Activated CD4-positive, alpha-beta T cell treated with anti-CD3 and anti-CD28 coated beads for 24 hours (primary cell): ENCODE measurements at places on chromosomes 1 and 21.

- DNase-seq: peak; percentile 97
Measured at GRCh38 chr1:169367686-169368405, at the start of the genes BLZF1 and NME7. TSS of gene BLZF1 (plus strand) at chr1:169368195. CDS start at chr1:169369523, 1,328 bp downstream. TSS of gene NME7 (minus strand) at chr1:169367797. CDS start at chr1:169367710, 87 bp downstream.

- no peak for DNase-seq
Measured at GRCh38 chr1:214449371-214449770, 102.0 kb downstream of the PTPN14 start.

GRCh38 chr1:34371829-34372532, 195.3 kb downstream of the C1orf94 start:
- DNase-seq: no peak

GRCh38 chr1:165431079-165431478, 13.8 kb downstream of the RXRG start:
- no peak for DNase-seq

GRCh38 chr1:108119500-108119899, 80.6 kb downstream of the SLC25A24 start:
- no peak for DNase-seq

- no peak for DNase-seq
Measured at GRCh38 chr1:30612536-30613065, 110.8 kb downstream of the MATN1 start.

GRCh38 chr1:172599912-172600311, 59.0 kb upstream of the FASLG start:
- no peak for DNase-seq

- DNase-seq: no peak
Measured at GRCh38 chr1:29324771-29325351, 88.5 kb downstream of the PTPRU start.

DNA sequence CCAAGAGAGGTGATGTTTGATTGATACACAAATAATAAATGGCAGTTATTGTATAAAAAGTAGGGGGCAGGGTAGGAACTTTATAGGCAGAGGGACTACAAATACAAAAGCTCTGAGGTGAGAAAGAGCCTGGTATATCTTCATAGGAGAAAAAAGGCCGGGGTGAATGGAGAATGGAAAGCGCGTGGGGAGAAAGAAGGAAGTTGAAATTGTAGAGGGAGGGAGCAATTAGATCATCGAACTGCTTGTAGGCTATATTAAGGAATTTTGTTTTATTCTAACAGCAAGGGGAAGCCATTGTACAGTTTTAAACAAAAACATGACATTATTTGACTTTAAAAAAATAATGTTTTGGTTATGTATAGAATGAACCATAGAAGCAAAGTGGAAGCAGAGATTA, 147.4 kb downstream of the PDE4B start:
- DNase-seq: no peak

GRCh38 chr1:201990427-201990826, 8.0 kb downstream of the RNPEP start:
- no peak for DNase-seq

GRCh38 chr1:236705771-236706170, 19.5 kb downstream of the ACTN2 start:
- no peak for DNase-seq

- DNase-seq: no peak
Measured at GRCh38 chr1:107460035-107460434, 319.2 kb downstream of the NTNG1 start.

DNA sequence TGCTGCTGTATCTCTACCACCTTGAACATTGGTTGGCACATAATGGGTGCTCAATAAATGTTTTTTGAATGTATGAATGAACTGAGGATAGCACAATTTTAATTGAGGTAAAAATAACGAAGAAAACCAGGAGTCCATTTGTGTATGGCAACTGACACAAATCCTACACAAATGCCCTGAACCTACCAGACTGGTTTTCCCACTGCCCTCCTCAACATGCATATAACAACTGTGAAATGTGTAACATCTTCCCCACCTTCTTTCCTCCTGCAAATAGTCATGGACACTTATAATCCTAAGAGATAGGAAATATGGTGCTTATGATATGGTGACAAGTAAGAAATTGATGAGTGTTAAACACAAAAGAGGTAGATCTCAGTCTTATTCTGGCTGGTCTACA, 9.9 kb upstream of the LMO4 start:
- DNase-seq: no peak

DNA sequence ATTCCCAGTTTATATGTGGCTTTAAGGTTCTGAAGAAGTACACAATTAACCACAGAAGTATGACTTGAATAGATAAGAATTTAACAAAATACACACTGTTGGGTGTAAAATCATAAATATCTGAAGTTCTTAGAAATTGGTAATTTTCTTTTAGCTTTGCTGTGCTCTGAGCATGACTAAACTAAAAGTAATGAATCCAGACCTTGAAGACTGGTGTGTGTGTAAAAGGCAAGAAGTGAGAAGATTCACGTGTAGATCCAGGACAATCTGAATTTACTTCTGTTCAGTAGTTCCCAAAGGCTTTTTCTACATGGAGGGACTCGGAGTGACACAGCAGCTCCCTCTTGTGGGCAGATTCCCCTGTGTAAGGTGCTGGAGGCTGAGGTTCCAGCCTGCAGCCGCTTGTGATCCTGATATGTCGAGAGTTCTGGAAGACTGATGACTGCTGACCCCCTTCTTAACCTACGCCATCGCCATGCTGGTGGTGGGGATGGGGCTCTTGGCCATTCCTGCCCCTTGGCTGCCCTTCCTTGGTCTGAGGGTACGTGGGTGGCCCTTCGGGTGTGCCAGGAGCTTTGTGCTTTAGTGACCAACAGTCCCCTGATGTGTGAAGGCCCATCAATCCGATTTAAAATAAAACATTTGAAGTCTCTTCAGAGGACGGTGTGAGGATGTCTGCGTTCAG, 62.7 kb downstream of the ADARB1 start:
- peak; percentile 60 for DNase-seq

GRCh38 chr1:233294913-233295236, 650 bp downstream of the PCNX2 start:
- no peak for DNase-seq

DNA sequence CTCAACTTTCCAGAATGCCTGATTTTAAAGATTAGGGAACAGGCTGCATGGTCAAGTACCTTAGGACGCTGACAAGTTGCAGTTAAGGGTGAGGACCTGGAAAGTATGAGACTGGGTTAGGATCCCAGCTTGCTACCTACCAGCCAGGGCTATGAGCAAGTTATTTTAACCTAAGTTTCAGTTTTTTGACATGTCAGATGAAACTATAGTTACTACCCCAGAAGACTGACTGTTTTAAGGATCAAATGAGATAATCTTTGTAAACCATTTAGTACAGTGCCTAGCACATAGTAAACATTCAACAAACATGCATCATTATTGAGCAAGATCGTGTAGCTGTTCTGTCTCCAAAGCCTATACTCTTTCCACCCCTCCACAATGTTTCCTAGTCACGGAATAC, 14.4 kb downstream of the THEMIS2 start:
- DNase-seq: no peak

DNA sequence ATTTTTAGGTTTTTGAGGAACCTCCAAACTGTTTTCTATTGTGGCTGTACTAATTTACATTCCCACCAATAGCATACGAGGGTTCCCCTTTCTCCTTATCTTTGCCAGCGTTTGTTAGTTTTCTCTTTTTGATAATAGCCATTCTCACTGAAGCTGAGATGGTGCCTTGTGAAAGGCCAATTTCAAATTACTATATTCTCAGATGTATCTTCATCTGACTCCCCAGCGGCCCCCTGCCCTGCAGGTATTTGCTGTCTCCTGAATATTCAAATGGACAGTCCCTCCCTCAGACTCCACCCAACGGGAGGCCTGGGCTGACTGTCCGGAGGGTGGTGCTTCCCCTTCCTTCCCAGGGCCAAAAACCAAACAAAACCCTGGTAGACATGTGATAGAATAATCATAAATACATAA, 33.5 kb upstream of the TARBP1 start:
- DNase-seq: no peak

GRCh38 chr1:203572134-203572625, 54.5 kb upstream of the ATP2B4 start:
- DNase-seq: no peak

DNA sequence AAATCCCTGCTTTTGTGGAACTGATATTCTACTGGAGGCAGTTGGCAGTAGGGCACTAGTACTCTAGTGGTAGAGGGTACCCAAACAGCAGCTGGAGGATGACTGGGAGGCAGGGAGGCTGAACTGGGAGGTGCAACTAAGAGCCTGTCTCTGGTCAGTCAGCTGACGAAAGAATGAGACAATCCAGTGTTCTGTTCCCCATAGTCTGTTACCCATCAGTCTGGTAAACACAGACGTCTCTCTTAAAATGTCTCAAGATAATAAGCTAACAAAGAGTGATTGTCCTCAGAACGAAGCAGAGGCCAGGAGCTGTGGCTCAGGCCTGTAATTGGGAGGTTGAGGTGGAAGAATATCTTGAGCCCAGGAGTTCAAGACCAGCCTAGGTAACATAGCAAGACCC, 30.4 kb downstream of the TFAP2E start:
- DNase-seq: no peak

- DNase-seq: no peak
Measured at GRCh38 chr1:30885570-30886522, 22.7 kb downstream of the SDC3 start.

- DNase-seq: no peak
Measured at GRCh38 chr1:101898137-101898536, 98.6 kb downstream of the OLFM3 start.

GRCh38 chr1:242523719-242524570, 552 bp downstream of the PLD5 start:
- no peak for DNase-seq

DNA sequence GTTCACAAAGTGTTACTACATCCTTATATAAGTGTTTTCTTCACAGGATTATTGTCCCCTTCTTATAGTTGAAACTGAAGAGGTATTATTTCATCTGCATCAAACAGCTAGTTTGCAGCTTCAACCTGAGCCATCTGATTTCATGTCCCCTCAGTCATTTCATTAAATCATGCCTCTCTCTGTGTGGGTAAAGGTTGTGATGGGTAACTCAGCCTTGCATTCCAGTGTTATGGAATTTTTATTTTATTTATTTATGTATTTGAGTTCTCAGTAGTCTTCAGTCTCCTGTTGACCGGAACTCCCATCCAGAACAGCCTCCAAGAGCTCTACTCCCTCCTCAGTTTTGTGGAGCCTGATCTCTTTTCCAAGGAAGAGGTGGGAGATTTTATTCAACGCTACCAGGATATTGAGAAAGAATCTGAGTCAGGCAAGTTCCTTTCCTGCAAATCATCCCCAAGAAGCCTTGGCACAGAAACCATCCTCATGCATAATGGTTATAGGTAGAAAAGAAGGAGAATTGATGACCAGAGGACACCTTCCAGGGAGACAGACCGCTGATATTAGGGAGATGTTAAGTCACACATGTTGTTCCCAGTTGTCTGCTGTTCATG, 21.8 kb downstream of the CHD1L start:
- no peak for DNase-seq

DNA sequence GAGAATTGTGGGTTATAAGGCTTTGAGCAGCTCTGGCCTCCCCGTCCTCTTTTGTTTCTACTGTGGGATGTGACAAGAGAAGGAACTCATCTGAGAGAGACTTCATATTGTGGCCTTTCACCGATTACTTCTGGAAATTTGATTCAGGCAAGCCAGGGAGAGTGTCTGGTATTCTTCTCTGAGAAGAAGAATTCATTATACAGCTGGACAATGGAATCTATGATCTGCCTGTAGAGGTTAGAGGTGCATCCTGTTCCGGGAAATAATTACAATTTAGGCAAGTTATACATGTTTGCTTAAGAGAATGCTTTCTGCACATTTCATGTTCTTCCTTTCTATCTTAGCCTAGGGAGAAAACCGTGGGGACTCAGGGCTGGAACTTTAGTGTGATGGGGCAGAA, 12.8 kb upstream of the RNU1-2 start:
- no peak for DNase-seq

GRCh38 chr21:46323227-46323709, 402 bp downstream of the C21orf58 start:
- peak; percentile 10 for DNase-seq

- DNase-seq: no peak
Measured at GRCh38 chr1:37342736-37343135, 131.6 kb upstream of the ZC3H12A start.

- no peak for DNase-seq
Measured at GRCh38 chr1:63640633-63641567, 47.7 kb downstream of the PGM1 start.

GRCh38 chr1:205001162-205001561, 41.9 kb upstream of the CNTN2 start:
- DNase-seq: no peak

- DNase-seq: no peak
Measured at GRCh38 chr1:216422821-216423520, at the start of gene USH2A. TSS of gene USH2A (minus strand) at chr1:216423448. CDS start at chr1:216422336, 1,112 bp downstream.

- DNase-seq: no peak
Measured at GRCh38 chr1:3495776-3496745, 41.6 kb downstream of the ARHGEF16 start.

DNA sequence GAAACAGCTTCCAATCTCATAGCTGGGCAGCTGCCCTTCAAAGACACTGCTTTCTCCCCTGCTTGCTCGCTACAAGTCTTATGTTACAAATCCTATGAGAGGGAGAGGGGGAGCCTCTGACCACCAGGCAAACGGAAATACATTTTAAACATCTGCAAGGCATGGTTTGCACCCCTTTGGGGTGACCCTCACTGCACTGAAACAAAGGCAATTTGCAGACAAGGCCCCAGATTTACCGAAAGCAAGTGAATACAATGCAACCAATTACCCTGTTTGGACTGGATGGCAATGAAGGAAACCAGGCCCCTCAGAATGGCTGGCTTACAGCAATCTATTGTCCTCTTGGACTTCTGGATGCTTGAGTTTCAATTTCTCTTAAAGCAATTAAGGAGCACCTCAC, 11.8 kb upstream of the ATP13A2 start:
- no peak for DNase-seq

DNA sequence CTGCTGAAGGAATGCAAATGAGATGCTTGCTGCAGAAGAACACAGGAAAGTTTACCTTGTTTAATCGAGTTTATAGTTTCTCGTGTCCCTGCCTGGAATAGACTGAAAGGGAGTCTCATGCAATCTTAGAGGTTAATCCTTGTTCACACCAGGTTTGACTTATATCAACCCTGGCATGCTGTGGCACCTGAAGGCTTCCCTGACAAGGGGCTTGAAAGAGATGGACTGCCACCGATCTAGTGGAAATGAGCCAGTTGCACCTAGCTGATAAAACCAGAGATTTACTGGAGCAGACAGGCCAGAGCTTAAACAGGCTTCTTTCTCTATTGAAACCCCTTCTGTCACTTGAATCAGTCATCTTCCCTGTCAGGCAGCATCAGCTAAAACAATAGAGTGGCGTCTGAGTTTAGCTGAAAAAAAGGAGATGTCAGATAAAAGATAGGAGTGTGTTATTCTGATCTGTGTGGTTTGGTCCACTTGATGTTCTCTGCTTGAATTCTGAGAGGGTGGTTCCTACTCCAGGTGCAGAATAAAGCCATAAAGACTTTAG, 349.7 kb downstream of the RWDD3 start:
- DNase-seq: no peak

DNA sequence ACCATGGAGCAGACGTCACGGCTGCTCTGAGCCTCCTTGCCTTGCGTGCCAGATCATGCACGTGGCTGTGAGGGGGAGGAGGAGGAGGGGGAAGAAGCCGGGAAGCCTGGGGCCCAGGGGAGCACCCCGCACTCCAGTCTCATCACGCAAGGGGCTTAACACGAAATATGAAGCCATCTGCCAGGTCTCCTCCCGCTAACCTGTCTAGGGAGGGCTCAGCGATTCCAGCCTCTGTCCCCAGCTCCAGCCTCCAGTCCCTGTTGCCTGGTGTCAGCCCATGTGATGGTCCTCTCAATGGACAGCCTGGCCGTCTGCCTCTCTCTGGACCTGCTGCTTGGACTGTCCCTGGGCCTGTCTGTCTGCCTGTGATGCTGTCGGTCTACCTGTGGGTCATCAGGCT, 22.5 kb upstream of the C1QA start:
- DNase-seq: no peak
